ENCODE measurements at places on chromosomes 2 and 18.

GRCh38 chr2:180015951-180016709 lies 9.0 kb upstream of the CWC22 start:
- DNase-seq = no peak

- DNase-seq = no peak
Observed at GRCh38 chr2:121833358-121833723, 77.9 kb downstream of the TSN start.

GRCh38 chr18:64982414-64983055 lies 768.3 kb upstream of the CDH7 start:
- DNase-seq = peak; percentile 23

GRCh38 chr2:190043441-190043840 lies 19.1 kb downstream of the MSTN start:
- DNase-seq = no peak

GRCh38 chr2:83481436-83481835 lies 977.6 kb downstream of the SUCLG1 start:
- DNase-seq = no peak

DNA sequence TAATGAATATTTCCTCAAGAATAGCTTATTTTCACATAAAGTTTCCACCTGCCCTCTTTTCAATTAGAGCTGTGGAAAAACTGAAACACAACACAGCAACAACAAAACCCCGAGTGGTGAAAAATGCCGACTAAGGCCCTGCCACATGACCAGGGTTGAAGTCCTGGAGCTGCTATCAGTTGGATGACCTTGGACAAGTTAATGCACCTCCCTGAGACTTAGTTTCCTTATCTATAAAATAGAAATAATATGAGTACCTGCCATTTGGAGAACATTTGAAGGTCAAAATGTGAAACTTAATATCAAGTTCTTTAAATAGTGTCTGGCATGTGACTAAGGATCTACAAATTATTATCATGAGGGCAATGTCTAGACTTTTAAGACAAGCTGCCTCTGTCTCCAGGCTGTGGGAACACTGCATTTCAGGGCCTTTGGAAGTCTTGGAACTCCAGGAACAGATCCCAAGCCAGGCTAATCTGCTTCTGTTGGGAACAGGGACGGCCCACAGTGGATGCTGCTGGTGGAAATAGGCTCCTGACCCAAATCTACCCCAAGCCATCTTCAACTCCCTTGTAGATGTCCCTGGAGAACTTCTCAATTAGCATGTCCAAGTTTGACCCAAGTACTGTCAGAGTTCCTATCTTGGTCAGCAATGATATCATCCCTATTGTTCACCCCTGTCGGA lies 42.0 kb upstream of the TRIB2 start:
- DNase-seq = no peak

- peak; percentile 61 for DNase-seq
Observed at GRCh38 chr2:216690853-216691741, 4.3 kb downstream of the IGFBP5 start.
